Substantia nigra (tissue), 51 donors: ENCODE measurements at places on chromosomes 3 and 15.

- DNase-seq, result no peak
Observed at GRCh38 chr3:138949445-138950005, 2.5 kb downstream of the FOXL2NB start.

DNA sequence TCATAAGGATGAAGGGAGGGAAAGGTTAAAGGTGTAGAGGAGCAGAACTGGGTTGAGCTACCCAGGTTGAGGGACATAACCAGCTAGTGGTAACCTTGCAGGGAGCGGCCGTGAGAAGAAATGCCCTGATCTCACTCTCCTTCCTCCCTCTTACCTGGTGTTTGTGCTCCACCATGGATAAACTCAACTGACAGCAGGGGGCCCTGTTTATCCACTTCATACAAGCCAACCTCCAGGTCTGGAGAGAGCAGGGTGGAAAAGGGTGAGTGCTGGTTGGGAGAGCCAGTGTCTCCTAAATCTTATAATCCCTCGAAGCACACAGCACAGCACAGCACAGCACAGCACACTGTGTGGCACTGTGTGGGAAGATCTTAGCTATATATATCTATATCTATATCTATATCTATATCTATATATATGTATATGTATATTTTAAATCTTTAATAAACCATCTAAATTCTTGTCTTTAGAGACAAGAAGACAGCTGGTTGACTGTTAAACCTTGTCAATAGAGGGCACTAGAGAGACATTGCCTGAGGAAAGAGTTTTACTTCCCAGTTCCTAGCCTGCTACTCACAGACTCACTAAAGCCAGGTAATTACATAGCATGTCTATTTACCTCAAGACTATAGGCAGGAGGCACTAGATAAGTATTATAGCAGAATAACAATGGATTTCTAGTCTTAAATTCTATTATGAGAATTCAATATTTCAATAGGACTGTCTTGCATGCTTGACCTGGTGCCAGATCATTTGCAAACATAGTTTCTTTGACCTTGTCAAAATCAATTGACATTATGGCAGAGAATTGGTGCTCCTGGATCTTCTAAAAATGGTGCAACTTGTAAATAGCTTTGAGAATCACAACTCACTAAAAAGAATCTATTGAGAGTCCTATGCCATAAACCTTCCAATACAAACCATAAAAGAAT is 21.7 kb upstream of the FMN1 start:
- DNase-seq, result no peak

DNA sequence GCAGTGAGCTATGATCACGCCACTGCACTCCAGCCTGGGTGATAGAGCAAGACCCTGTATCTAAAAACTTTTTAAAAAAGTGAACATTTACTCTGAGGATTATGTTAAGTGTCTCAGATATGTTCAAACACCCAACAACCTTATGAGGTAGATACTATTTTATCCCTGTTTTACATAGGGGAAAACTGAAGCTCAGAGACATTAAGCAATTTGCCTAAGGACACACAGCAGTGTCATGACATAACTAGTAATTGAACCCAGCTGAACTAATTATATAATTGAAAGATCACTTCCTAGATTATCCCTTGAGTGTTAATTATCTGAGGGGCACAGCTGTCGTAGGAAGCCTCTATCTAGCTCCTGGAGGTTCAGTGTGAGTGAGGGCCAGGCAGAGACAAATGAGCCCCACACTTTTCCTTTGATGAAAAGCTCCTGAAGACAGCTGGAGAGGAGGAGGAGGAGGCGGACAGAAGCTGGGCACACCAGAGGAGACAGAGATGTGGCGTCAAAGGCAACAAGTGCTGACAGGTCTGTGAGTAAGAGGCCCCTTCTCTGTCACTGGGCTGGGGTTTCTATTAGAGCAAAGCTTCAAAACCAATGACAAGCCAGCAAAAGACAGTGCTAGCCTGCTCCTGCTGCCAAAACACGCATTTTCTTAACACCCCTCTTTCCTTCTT is 20.5 kb downstream of the TRH start:
- no peak for DNase-seq

DNA sequence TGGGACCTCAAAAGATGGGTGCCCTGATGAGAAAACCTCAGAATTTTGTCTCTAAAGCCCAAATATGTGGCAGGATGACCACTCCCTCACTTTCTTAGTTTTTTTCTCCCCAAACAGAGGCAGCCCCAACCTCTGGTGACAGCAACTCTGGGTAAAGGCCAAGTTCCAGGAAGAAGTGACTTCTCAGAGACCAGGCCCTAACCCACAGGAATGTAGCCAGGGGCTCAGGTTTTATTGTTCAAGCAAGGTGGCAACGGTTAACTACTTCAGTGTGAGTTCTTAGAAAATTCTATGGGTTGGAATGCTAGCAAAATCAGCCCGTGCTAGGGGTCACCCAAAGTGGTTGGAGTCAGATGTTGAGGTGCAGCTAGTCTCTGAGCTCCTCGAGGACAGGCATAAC is 5.1 kb upstream of the DNAJA4 start:
- no peak for DNase-seq

DNA sequence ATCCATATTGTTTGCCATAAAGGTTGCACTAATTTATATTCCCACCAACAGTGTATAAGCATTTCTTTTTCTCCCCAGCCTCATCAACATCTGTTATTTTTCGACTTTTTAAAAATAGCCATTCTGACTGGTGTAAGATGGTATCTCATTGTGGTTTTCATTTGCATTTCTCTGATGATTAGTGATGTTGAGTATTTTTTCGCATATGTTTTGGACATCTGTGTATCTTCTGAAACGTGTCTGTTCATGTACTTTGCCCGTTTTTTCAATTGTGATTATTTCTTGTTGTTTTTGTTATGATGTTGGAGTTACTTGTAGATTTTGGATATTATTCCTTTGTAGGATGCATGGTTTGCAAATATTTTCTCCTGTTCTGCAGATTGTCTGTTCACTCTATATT is 46.5 kb downstream of the TP63 start:
- no peak for DNase-seq

DNA sequence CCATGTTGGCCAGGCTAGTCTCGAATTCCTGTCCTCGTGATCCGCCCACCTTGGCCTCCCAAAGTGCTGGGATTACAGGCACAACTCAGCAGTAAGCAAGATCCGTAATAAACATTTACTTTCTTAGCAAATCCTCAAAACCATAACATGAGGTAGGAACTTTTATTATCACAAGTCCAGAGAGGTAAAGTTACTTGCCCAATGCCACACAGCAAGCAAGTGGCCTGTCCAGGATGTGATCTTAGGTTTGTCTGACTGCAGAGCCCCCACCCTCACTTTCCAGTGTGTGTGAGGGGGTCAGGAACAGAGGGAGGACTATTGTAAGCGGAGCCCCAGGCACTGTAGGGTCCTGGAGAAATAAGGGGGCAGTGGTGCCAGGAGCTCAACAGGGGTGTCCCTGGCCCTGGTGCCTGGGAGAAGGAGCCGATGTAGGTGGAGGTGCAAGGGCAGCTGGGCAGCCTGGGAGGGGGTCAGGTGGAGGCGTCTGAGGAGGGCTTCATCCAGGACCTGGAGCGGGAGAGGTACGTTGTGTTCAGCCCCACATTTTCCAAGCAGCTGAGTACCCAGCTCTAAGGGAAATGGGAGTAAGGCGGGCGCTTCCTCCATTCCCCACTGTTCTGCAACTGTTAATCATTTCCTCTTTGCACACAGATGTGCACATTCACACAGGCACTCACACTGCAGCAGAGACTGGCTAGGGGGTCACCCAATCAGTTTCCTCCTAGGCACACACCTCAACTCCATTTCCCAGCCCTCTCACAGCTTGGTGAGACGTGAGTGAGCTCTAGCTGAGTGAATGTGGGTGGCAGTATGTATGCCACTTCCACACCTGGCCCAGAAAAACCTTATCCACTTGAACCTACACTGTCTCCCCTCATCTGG is 5.9 kb downstream of the RPUSD3 start:
- DNase-seq, result no peak

DNA sequence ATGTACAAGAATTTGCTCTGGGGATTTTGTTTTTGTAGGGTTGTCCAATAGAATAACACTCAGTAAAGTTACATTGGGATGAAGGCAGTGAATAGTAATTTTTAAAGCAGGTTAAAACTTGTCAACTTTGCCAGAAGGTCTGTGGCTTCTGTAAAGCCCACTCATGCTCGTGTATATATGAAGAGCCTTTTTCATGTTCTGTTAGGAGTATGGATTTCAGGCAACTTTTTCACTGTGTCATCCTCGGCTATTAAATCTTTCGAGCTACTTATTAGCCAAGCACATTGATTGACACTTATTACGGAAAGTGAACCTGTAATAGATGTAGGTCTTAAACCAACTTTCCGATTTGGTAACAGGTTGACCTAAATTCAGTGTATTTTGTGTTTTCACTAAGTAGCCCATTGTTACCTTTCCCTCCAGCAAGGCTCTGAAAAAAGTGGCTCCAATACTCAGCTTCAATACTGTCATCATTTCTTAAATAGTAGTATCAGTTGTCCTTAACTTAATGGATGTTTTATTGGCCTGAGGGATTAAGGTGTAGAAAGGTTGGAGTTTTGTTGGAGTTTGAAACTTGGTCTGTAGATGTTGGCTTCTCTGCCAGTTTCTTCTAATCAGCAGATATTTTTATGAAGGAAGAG is 1.7 kb downstream of the PAK2 start:
- DNase-seq, result no peak

DNA sequence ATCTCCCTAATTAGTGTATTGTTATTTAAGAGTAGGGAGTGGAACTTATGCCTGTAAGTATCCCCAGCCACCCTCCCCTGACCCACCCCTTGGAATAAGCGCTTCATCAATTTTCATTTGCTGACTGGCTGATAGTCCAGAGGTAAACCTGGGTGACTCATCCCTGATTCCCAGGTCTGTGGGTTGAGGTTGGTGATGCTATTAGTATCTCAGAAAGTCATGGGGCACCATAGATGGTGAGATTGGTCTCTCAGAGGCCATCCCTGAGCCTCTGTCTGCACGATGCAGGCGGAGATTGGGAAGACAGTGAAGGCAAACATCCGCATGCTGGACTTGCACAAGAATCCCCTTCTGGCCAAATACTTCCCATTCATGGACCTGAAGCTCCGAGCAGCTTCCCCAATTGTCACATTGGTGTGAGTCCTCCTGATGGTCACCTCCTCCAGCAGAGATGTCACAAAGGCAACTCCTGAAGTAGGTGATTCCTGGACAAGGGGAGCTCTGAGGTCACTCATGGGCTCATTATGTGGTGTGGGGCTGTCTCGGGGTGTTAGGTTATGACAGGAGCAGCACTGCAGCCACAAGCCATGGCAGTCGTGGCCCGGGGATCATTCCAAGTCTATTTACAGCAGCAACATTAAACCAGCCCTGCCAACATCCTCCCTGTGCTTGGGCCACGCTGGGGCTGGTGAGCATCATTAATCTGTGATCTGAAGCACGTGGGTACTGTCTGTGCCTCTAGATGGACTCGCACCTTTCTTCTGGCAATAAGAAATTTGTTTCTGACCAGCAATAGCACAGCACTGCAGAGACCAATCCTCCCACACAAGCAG is 6.8 kb upstream of the TXNRD3 start:
- DNase-seq, result no peak

DNA sequence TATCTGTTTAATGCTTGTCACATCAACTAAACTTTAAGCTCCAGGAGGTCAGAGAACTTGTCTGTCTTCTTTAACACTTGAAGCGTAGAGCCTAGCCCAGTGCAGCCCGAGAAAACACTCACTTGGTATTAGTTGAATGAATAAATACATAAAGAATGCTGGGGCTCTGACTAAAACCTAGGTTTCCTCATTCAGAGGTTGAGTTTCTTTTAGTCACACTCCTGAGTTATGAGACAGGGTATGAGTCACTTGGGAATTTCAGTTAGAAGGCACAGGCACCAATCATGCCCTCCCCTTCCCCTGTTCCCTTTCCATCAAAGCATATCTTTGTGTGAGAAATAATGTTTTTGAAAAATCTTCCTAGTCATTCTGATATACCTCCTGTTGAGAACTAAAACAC is 589.8 kb upstream of the DPPA4 start:
- no peak for DNase-seq

GRCh38 chr3:175672119-175672689 is 813.1 kb downstream of the NAALADL2 start:
- no peak for DNase-seq

DNA sequence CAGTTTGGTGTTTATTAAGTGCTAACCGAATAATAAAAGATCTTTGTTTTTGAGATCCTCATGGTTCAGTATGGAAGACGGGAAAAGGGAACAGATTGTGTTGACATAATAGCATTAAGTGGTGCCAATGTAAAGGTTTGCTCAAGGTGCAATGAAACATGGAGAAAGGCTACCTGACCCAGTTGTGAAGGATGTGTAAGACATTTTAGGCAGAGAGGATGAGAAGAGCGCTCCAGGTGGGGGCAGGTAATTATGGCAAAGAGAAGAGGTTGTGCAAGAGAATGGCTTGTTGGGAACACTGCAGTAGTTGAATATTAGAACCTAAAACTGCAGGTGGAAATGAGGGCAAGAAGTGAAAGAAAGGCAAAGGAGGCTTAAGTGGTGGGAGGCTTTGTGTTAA is 140.8 kb downstream of the DIPK2A start:
- DNase-seq, result no peak

DNA sequence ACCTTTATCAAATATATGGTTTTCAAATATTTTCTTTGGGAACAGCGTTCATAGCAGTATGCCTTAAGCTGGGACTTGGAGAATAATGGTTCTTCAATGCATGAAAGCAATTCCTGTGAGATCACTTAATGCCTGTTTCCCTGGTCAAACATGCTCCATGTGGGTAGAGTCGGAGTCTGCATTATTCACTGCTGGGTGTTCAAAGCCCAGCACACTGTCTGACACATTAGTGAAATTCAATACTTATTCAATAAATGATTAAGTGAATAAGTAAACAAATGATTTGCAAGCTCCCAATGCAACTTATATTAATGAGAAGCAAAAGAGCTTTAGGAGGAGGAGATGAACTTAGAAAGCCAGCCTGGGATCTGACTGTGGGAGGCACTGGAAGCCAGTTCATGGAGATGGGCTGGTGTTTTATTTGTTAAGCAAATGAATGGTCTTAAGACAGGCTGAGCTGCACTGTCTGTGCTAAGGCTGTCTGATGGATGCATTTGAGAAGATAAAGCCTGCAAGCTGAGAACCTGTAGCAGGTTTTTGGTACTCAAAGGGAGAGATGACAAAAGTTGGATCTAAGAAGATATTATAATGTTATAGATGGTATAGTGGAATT is 490.8 kb downstream of the MCTP2 start:
- no peak for DNase-seq

DNA sequence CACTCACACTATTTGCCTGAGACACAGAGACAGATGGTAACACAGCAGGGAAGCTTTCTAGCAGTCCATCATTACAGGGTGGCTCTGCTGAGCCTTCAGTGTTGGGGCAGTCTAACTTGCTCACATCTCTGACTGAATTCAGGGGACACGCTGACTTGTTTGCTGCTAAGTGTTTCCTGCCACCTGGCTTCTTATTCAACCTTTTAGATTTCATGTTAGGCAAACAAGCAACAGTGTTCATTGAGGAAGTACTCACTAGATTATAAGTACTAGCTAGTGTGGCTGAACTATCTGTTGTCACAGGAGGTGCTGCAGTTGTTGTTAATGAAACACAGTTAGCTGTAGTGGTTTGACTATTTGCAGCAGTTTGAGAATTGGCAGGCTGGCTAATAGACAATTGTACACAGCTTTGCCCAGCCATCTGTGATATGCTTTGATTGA is 37.3 kb downstream of the USF3 start:
- DNase-seq, result no peak
